ENCODE measurements at places on chromosomes 2 and 18.

DNA sequence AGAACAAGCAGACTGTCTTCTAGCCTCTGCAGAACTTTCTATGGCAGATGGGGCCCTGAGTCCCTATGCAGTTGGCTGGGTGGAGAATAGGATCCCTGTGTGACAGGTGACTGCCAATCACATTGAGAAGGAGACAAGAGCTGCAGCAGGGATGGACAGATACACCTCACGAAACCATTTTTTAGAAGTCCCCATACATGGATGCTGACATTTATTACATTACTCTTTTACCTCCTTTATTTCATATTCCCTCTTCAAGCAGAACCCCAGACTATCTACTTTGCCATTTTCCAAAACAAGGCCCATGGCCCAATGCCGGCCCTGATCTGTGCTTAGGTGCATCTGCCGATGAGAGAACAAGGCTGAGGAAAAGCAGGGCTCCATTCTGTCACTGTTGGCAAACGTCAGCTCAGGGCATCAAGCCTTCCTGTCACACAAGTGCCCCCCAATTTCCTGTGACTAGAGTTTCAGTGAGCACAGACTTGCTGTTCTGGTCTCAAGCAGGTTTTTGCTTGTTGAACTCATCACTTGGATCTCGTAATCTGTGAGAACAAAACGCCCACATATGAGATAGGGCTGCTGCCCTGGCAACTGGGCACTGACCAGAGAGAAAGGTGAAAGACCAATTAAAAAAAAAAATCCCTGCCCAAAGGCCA, 35.8 kb downstream of the LOXHD1 start:
- DNase-seq: no peak

GRCh38 chr2:23757686-23758433, 169.1 kb downstream of the ATAD2B start:
- no peak for DNase-seq

DNA sequence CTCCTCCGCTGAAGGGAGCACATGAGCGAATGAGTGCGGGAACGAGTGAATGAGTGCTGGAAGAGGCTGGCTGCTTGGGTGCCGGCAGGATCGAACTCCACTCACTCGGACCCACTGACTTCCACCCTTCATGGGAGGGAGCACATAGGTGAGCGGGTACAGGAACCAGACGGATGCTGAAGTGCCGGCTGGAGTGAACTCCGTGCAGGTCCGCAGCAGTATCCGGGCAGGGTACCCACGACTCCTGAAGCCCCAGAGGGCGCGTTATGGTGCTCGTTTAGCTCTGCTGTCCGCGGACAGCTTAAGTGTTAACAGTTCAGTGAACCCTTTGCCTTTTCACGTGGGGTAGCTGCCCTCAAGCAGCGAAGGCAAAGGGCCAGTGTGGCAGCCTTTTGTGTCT, 23.2 kb downstream of the RPRM start:
- no peak for DNase-seq

- no peak for DNase-seq
These were observed 181.2 kb downstream of the TNS1 start for GRCh38 chr2:217821536-217822147.

GRCh38 chr2:239223310-239224198, 177.3 kb downstream of the HDAC4 start:
- DNase-seq: no peak

DNA sequence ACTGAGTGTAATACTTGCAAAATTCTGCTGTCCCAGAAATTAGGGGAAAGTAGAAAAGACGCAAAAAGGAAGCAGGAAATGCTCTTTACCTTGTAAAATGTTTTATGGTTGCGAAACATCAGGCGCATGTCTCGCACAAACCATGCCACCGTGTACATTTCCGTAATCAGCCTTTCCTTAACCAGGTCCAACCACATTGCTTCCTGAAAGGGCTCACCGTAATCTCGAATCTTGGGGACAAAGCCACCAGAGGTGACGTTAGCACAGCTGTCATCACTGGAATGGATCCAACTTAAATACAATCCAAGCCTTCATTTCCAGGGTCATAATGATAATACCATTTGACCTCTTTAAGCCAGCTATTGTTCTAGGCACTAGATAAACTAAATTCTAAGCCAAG, 49.3 kb downstream of the SP110 start:
- DNase-seq: no peak
